ENCODE measurements at places on chromosomes 16 and 17. TPM values are rescaled to one million over a fixed set of nuclear protein-coding genes. Genes with fewer than 3 reads are reported as not detected.

CLN3 gene
- total RNA-seq: 34.6 TPM

CEMP1 gene
- total RNA-seq: not detected

KRT14 gene
- not detected for total RNA-seq

RNF157 gene
- total RNA-seq: 18.2 TPM

SPNS2 gene
- 2.3 TPM for total RNA-seq

SMPD3 gene
- total RNA-seq: not detected

HOXB5 gene
- not detected for total RNA-seq

PDE6G gene
- 1.4 TPM for total RNA-seq

TPSG1 gene
- not detected for total RNA-seq

HLF gene
- 6.0 TPM for total RNA-seq

ITGAD gene
- not detected for total RNA-seq

SPIRE2 gene
- total RNA-seq: 13.1 TPM

GJD3 gene
- not detected for total RNA-seq

MT1M gene
- total RNA-seq: not detected

CCL16 gene
- not detected for total RNA-seq

MMP2 gene
- total RNA-seq: 0.51 TPM

ABCC12 gene
- not detected for total RNA-seq

TBC1D26 gene
- not detected for total RNA-seq

ADORA2B gene
- 60.0 TPM for total RNA-seq
